ENCODE measurements at places on chromosomes 13 and 19.

GRCh38 chr19:8108560-8109445 lies 40.6 kb downstream of the FBN3 start:
- no peak for DNase-seq

DNA sequence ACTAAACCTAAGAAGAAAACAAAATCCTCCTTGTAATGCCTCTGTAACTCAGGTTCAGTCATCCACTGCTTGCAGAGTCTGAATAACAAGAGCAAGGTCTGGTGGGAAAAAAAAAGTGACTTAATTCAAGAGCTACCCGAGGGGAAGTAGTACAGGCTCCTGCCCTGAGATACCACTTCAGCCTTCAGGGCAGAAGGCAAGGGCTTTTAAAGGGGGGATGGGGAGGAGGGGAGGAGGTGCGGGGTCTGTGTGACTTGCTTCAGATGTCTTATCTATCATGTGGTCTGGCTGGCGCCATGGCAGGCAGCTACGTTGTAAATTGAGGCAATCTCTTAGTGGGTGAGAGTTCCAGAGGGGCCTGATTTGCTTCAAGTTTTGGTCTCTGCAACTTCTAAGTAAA lies 66.7 kb downstream of the LRRC63 start:
- DNase-seq: no peak

DNA sequence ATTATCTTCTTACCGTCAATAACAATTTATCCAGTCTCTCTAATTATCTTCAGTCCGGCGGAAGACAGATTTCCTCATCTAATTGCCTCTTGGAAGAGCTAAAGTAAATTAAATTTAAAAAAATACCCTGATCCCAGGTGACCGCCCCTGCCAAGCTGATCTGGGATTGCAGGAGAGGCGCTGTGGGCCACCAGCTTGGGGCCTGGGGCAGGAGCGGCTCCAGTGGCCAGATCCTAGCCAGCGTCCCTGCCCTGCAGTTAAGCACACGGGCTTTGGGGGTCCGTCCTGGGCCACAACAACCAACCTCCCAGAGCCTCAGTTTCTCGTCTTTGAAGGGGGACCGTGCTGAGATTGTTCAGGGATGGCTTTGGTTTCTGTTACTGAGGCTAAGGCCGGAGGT lies 12.4 kb upstream of the TMEM255B start:
- DNase-seq: no peak

- no peak for DNase-seq
These were observed 31.9 kb downstream of the HTR2A start for GRCh38 chr13:46864941-46865340.

DNA sequence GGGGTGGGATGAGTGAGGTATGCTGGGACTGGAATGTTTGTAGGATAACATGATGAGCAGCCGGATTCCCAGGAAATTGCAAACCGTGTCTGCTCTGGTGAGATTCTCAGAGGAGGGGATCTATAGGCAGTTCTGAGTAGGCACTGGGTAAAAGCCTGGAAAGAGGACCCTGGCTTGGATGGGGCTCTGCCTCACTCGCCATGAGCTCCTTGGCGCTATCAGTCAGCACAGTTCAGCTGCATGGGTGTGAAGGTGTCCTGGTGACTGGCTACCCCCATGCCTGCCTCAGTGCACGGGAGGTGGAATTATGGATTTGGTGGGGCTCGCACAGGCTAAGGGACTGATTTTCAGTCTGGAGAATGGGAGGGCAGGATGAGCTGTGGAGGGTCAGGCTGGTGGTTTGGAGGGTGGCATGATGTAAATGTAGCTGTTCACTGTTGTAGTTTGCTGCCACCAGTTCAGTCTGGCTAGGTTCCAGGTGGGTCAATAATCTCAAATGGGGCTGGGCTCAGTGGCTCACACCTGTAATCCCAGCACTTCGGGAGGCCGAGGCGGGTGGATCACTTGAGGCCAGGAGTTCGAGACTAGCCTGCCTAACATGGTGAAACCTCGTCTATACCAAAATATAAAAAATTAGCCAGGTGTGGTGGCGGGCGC lies 9.2 kb upstream of the ZNF627 start:
- DNase-seq: no peak

GRCh38 chr19:19224852-19225494 lies 13.2 kb downstream of the NCAN start:
- no peak for DNase-seq

- DNase-seq: no peak
These were observed 94.6 kb downstream of the KL start for GRCh38 chr13:33110713-33111413.

- DNase-seq: peak; percentile 19
These were observed 957 bp upstream of the CCDC194 start for GRCh38 chr19:17394891-17395415.

Measured in amniotic stem cell (primary cell).